ENCODE measurements at places on chromosomes 12 and 14.

DNA sequence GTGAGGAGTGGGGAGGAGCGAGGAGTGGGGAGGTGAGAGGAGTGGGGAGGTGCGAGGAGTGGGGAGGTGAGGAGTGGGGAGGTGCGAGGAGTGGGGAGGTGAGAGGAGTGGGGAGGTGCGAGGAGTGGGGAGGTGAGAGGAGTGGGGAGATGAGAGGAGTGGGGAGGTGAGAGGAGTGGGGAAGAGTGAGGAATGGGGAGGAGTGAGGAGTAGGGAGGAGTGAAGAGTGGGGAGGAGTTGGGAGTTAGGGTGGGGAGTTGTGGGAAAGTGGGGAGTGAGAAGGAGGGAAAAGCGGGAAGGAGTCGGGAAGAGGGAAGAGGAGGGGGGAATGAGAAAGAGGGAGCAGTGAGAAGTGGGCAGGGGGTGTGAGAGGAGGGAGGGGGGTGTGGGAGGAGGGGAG, 86.1 kb downstream of the B4GALNT3 start:
- DNase-seq: no peak

GRCh38 chr12:14845350-14845750, 2.0 kb upstream of the ART4 start:
- DNase-seq: peak; percentile 21

DNA sequence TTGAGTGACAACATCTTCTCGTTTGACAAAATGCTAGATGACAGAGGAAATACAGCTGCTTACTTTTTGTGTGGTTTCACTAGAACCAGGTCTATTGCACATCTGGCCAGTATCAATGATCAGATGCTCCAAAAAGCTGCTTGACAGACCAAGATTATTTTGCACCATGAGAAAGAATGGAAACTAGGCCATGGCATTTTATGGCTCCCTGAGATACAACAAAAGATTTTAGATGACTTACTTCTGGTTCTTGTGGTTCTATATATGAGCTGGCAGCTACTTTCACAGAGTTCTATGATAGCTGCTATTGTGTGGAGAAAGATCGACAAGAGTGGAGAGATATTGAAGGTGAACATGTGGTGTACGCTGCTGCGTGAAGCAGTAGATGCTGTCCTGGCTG, 25.9 kb upstream of the PPFIBP1 start:
- no peak for DNase-seq

DNA sequence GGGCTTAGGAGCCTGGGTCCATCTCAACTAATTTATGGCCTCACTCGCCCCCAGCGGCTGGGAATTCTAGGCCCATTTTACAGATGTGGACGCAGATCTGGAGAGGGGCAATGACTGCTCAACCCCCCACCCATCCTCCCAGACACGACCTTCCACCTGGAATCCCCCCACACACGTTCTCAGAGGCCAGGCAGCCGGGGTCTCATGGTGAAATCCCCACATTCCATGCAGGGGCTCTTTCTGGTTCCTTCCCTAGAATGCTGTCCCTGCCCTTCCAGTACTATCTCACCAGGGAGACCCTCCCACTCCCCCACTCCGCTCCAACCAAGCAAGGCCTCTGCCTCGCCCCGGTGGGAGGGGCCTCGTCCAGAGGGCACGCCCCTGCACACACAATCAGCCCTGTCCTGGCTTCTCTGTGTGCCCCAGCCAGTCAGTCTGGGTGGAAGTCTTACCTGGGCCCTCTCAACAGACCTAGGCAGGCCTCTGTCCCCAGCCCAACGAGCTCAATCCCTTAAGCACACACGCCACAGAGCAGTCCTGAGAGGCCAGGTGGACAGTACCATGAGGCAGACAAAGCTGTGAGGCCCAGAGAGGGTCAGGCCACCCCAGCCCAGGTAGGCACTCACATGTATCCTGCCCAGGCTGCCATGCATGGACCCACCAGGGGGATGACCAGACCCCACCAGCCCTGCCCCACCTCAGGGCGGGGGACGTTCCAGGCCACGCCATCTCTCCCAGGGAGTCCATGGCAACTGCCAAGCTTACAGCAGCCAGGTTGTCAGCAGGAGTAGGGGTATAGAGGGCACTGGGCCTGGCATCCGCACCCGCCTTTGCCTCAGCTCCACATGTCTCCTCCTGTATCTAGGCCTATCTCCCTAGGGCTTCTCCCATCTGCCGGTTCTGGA, 1.3 kb upstream of the ANKRD9 start:
- peak; percentile 9 for DNase-seq

DNA sequence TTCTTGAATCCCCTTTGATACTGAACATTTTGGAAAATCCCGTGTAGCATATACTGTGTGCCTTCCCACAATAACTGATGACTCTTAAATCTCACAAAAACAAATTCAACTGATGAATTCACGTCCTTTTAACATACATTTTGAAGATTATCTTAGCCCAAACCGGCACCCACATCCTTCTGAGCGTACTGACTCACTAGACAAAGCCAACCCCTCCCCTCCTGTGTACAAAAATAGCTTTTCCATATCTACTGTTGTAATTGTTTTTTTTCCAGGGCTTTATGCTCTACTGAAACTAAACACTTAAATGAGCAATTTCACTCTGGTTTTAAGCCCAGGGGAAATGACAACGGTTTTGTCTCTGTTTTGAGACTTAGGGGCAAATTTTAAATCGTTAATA, 109.4 kb upstream of the ATF7IP start:
- DNase-seq: no peak

- no peak for DNase-seq
Observed at GRCh38 chr14:99137913-99138571, 134.0 kb downstream of the BCL11B start.

GRCh38 chr14:56491299-56492285, 88.0 kb upstream of the TMEM260 start:
- peak; percentile 78 for DNase-seq

- DNase-seq: no peak
Observed at GRCh38 chr14:100213587-100213955, 25.4 kb upstream of the YY1 start.

DNA sequence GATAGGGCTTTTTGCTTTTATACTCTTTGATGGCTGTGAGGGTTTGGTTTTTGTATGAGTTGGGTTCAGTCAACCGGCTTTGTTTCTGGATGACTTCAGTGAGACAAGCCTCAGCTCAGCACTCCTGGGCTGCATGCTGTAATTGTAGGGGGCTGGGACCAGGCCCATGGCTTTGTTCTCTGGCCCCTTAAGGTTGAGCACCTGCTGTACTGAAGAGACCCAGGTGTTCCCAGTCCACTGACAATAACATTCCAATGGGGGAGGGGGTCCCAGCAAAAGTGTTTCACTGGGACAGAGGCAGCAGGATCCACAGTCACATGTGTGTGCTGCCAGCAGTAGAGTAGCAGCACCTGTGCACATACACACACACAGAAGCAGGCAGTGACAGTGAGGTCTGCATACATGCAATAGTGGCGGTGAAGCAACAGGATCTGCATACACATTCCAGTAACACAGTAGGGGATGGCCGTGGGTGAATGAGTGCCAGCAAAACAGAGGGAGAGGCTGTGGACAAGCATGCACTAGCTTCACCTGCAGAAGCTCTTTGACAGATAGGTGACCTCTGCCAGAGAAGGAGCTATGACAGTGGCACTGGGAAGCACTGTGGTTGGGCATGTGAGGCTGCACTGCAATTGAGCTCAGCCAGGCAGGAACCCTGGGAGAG, 240.4 kb downstream of the ASCL1 start:
- peak; percentile 41 for DNase-seq

- no peak for DNase-seq
Observed at GRCh38 chr12:28424965-28425364, 234.7 kb downstream of the CCDC91 start.

DNA sequence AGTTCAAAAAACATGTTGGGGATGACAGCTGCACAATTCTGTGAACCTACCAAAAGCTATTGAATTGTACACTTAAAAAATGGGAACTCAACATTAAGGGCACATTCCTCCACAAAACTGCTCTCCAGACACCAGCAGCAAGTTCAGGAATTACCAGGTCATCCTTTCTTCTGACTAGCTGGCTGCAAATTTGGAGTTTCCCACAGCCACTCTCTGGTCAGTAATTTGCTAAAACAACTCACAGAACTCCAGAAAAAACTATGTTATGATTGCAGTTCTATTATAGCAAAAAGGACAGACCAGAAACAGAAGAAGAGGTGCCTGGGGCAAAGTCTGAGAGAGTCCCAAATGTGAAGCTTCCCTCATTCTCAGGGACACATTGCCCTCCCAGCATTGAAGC, 20.1 kb upstream of the PLEKHD1 start:
- no peak for DNase-seq

DNA sequence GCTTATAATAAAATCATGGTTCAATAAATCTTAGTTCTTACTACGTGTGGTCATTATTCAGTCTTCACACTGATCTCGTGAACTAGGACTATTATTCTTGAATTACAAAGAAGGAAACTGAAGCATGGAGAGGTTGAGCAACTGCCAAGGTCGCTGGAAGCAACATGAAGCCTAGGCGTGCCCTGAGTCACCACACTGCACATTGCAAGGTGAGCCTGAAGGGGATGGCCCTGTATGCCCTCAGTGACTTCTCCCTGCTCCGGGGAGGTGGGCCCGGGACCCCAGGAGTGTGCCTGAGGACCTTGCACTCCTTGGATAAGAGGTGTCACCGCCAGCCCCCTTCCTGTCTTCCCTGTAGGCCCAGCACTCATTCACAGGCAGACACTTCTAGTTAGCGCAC, 161.6 kb downstream of the CACNA1C start:
- DNase-seq: no peak

DNA sequence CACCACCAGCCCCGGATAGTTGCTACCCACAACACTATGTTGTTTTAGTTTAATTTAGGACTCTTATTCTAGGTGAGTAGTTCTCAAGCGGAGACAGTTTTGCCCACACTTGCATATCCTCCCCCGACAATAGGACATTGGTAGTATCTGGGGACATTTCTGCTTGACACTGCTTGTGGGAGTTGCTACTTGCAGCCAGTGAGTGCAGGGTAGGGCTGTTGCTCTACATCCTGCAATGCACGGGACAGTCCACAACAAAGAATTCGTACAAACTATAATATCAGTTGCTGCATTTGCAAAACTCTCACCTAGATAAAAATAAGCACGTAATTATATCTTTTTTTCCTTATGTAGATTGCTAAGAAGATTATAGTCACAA, 111.8 kb upstream of the DNM1L start:
- DNase-seq: no peak

- DNase-seq: no peak
Observed at GRCh38 chr12:108633534-108634248, at the start of gene SELPLG. SELPLG (minus strand) TSS chr12:108633894; CDS start chr12:108624307, 9,587 bp downstream.
